ENCODE measurements at places on chromosomes 13 and 19. TPM values are rescaled to one million over a fixed set of nuclear protein-coding genes. Genes with fewer than 3 reads are reported as not detected.

DNA sequence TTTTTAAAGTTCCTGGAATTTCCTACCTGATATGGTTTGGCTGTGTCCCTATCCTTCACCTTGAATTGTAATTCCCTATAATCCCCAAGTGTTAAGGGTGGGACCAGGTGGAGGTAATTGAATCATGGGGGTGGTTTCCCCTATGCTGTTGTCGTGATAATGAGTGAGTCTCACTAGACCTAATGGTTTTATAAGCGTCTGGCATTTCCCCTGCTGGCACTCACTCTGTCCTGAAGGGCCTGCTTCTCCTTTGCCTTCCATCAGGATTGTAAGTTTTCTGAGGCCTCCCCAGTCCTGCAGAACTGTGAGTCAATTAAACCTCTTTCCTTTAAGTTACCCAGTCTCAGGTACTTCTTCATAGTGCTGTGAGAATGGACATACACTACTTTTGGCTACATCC is 298.7 kb downstream of the HS6ST3 start:
- DNase-seq = no peak

DNA sequence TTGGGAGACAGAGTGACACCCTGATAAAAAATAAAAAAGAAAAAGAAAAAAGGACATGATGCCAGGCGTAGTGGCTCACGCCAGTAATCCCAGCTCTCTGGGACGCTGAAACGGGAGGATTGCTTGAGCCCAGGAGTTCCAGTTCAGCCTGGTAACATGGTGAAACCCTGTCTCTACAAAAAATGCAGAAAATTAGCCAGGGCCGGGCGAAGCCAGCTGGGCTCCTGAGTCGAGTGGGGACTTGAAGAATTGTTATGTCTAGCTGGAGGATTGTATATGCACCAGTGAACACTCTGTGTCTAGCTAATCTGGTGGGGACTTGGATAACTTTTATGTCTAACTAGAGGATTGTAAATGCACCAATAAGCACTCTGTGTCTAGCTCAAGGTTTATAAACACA is 32.3 kb downstream of the TMPRSS9 start:
- no peak for DNase-seq

DNA sequence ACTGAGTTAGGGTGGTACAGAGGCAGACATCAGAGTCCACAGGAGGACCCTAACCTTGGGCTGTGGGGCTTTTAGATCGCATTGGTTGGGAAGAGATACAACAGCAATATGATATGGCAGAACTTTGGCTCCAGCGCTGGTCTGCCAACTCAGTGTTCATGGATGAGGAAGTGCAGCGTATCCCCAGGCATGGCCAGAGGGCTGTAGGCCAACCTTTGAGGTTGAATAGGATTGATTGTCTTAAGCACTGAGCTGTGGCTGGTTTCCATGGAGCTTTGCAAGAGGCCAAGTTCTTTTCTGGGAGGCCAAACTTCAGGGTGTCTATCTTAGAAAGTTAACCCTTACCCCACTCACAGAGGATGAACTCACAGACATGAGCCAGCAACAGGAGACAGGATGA is 144.1 kb upstream of the TMTC4 start:
- no peak for DNase-seq

DNA sequence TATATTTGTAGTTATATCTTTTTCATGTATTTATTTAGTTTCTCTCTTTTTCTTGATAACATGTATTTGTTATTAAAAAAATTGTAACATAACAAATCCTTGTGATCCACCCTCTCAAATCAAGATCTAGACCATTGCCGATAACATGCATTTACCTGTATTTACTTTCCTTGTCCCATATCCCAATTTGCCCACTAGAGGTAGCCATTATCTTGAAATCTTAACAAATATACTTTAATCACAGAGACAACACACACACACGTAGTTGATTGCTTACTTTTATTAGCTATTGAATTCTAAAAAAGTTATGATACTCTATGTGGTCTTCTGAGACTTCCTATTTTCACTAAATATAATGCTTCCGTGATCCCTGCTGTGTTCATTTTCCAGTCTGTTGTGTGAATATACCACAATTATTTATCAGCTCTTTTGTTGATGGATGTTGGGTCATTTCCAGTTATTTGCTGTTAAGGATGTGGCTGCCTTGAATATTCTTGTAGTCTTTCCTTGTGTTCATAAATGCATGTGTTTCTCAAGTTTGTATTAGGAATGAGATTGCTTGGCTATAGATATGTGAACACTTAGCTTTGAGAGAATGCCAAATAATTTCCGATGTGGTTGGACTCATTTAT is 31.3 kb upstream of the ZMYM2 start:
- peak; percentile 34 for DNase-seq

- no peak for DNase-seq
Measured at GRCh38 chr13:85412448-85412847, 386.8 kb downstream of the SLITRK6 start.

Gene ZNF57
- total RNA-seq = 4.6 TPM

Measured in GM23248 (cell line).